ENCODE measurements at places on chromosomes 3 and 15.

DNA sequence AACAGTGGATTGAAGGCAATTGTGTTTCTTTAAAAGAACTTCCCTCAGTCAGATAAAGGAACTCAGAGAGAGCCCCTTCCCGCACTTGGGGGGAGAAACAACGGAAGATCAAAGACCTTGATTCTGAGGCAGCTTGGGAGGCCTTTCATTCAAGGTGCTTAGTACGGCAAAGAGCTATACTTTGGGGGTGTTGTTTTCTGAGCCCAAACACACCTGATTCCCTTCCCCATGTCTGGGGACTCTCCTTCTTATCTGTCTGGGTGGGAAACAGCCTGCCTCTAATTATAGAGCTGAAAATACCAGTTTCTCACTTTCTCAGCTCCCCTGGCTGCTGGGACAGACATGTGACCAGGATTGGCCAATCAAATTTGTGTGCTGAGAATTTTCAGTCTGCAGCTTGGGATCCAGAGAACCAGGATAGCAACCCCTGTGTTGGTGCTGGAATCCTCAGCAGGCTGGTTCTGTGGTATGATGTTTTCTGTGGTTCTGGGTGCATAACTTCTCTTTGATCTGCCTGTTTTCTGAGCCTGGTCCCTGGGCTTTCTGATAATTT is 19.4 kb upstream of the IQCF6 start:
- DNase-seq = no peak

DNA sequence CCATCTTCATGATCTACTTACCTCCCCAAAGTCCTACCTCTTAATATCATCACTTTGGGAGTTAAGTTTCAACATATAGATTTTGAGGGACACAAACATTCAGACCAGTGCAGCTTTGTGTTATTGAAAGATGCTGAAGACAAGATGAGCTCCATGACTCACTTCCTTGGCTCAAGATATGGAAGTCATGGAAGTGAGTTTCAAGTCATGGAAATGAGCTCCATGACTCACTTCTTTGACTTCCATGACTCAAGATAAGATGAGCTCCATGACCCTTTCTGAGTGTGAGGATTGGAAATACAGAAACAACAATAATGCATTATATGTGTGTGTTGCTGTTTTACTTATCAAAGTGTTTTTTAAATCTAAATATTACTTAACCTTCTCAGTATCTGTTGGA is 170.2 kb upstream of the TPRG1 start:
- DNase-seq = peak; percentile 85

DNA sequence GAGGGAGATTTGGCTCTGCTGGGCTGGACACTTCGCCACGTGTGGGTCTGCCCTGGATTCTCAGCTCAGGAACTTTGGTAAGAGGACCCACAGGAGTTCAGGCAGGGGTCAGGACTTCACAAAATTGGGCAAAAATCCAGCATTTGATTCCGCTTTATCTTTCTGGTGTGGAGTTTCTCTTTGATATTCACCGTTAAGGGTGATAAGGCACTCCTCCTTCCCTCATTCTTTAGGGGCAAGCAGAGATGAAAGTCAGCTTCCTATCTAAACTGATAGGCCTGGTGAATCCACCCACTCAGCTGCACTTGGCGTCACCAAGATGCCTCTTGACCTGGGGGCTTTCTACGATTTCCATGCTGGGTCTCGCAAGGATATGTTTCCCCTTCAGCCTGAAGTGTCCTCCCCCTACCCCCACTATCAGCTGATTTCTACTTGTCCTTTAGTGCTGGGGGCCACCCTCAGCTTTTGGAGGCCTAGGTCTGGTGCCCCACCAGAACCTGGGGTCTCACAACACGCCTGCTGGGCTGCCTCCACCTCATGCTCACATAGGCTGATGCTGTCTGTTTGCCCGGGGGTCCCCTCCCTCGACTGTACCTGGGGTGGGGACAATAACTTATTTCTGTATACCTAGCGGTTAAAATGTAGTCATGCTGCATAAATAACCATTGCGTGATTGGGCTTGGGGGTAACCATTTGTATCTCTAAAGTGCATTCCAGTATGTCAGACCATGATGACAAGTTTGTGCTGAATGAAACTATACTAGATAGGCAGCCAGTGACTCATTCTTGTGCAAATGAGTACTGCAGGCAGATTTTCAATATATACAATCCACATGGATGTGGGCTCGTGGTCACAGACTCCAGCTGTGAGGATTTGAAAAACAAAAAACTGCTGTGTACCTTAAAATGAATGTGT is 248.3 kb downstream of the ADAMTS17 start:
- no peak for DNase-seq

DNA sequence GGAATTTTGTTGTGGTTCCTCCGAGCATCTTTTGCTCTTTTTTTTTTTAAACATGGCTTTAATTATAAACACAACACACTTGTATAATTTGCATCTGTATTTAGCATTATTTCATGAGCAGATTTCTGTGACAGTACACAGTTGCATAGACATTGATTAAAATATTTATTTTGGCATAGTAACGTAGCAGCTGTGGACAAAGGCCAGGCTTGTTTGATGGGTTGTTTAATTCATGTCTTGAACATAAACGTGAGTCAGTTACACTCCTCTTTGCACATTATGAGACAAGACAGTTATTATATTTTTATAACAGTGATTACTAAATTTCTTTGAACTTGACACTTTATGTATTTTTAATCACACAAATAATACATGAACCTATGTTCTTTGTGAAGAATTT is 182.5 kb downstream of the CACNA2D3 start:
- DNase-seq = no peak

- no peak for DNase-seq
Observed at GRCh38 chr3:116815831-116816588, 106.4 kb downstream of the TUSC7 start.

- DNase-seq = peak; percentile 37
Observed at GRCh38 chr3:9347081-9347480, 15.8 kb upstream of the THUMPD3 start.

- DNase-seq = no peak
Observed at GRCh38 chr3:13159890-13160289, 86.7 kb upstream of the IQSEC1 start.
